Stimulated activated CD4-positive, alpha-beta T cell treated with anti-CD3 and anti-CD28 coated beads, TNF-alpha, amount 100 ng/mL, for 1 hour (primary cell): ENCODE measurements at places on chromosomes 12 and 14.
A peak's percentile ranks its signal among the peaks of the same experiment; 100 is the strongest.

DNA sequence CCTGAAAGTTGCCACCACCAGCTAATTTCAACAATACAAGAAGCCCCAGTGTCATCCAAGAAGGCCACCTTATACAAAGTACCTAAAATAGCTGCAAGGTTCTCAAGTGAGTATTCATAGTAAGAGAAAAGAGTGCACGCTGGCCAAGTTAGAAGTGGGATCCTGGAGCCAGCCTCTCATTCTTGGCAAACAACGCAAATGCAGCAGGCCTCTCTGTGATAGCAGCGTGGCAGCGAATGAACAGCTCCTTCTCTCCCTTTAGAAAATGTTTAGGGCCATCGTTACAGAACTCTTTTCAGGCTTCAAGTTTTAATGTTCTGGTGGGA is 78.0 kb upstream of the IFNG-AS1 start:
- no peak for DNase-seq

DNA sequence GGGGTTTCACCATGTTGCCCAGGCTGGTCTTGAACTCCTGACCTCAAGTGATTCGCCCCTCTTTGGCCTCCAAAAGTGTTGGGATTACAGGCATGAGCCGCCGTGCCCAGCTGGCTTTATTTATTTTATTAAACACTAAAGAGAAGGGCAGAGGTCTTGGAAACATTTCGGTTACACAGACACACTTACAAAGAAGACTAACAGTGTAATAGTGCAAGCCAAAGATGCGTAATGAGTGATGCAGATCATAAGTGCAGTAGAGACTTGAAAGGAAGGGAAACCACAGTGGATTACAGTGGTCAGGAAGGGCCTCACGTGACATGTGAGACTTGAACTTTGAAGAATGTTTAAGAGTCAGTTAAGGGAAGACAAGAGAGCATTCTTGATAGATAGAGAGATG is 33.9 kb upstream of the CDK17 start:
- peak; percentile 32 for DNase-seq

GRCh38 chr12:132014092-132014914 is 64.6 kb downstream of the EP400 start:
- no peak for DNase-seq

DNA sequence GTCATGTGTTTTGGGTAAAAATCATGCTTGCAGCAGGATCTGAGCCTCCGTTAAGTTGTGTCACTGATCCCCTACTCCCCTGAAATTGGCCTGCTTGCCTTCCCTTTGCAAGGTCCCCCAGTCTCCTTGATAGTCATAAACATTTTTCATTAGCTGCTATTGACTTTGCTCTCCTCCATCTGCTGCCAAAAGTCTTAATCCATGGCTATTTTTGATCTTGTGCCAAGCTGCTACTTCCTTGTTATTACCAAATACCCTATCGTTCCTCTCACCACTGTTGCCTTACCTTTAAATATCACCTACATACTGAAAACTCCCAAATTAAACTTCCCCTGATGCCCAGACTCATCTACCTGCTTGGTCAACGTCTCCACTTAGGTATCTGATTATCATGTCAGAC is 148.3 kb downstream of the PHLDA1 start:
- no peak for DNase-seq

- no peak for DNase-seq
Observed at GRCh38 chr14:92153581-92153980, 31.8 kb downstream of the CPSF2 start.

- DNase-seq: no peak
Observed at GRCh38 chr14:44530475-44530874, 23.4 kb upstream of the FSCB start.

DNA sequence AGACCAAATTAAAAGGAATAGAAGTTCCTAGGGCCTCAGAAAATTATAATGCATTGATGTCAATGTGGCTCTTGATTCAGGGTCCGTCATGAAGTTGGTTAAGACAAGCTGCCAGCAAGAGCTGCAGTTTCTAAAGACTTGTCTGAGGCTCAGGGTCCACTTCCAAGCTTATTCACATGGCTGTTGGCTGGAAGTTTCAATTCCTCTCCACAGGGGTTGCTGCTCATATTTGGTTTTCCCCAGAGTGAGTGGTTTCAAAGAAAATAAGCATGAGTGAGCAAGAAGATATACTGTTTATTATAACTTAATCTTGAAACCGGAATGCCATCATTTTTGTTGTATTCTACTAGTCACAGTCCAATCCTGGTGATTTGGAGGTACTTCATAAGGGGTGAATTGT is 1247.4 kb downstream of the LRFN5 start:
- DNase-seq: no peak

DNA sequence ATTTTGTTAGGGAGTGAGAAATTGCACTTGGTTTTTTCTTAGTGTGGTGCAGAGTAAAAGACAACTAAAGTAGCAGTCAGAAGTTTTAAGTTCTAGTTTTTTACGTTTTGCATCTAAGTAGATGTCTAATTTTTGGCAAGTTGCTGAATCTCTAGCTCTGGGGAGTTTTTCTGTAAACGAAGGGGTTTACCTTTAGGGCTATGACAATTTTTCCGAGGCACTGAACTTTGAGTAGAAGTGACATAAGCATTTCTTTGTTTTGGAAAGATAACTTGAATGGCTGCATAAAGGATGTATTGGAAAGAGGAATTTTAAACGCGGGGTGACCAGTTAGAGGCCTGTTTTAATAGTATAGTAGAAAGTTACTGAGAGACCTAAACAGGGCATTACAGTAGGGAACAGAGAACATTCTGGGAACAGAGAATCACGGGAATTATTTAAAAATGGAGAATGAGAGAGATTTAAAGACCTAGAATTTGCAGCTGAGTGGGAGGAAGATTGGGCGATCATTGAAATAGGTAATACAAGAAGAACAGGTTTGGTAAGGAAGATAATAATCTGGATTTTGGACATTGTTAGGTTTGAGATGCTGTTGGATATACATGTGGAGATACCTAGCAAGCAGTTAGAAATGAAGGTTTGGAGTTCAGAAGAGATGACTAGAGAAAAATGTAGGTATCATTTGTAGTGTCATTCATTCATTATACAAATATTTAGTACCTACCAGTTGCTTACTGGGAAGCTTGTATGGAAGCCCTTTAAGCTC is 1.2 kb downstream of the ZNF410 start:
- no peak for DNase-seq

DNA sequence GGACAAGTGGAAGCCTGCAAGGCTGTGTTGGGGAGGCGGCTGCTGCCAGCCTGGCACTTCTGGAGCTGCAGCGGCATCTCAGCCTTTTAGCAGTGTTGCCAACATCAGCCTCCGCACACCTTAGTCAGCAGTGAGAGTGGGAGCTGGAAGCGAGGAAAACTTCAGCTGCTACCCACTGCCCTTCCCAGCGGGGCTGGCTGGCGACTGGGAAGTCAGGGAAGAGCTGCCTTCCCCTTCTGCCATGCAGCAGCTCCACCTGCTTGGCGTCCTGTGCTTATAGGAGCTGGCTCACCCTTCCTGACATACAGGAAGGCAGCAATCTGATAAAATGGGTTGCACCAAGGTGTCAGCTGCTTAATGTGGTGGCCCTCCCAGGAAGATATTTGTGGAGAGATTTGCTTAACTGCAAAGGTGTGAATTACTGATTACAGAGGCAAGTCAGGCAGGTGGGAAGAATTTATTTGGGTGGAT is 15.4 kb upstream of the PLEKHG3 start:
- no peak for DNase-seq

DNA sequence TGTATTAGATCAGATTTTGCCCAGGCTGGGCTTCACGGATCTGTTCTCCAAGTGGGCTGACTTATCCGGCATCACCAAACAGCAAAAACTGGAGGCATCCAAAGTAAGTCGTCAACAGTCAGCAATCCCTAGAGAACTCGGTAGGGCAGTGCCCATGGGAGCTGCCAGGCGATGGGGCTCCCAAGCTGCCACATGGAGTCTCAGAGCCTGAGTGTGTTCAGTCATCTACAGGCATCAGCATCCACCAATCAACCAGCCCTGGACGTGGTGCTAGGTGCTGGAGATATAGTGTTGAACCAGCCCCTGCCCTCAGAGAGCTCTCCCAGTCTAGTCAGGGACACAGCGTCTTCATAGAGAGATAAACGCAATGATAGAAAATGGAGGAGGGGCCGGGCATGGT is 6.9 kb downstream of the SERPINA4 start:
- DNase-seq: no peak

GRCh38 chr14:46279327-46279726 is 372.3 kb downstream of the RPL10L start:
- no peak for DNase-seq

- no peak for DNase-seq
Observed at GRCh38 chr12:12748044-12748443, 30.9 kb downstream of the CDKN1B start.

DNA sequence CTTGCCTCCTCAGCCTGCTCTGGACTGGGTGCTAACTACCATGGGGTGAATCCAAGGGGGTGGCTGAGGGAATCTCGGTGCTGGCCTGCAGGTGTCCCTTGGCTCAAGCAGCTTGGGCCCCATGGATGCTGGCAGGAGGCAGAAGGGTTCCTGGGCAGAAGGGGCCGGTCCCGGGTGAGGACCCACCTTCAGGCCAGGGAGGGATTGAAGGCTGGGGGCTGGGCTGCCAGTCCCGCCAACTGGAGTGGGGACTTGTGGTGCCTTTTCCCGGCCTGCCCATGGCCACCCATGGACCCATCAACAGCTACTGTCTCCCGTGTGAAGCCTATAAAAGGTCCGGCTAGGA is 550.1 kb downstream of the SLC6A15 start:
- DNase-seq: no peak

- DNase-seq: no peak
Observed at GRCh38 chr14:68586896-68587751, 205.7 kb downstream of the ZFP36L1 start.

- no peak for DNase-seq
Observed at GRCh38 chr12:50922820-50923219, 29.5 kb upstream of the HIGD1C start.

DNA sequence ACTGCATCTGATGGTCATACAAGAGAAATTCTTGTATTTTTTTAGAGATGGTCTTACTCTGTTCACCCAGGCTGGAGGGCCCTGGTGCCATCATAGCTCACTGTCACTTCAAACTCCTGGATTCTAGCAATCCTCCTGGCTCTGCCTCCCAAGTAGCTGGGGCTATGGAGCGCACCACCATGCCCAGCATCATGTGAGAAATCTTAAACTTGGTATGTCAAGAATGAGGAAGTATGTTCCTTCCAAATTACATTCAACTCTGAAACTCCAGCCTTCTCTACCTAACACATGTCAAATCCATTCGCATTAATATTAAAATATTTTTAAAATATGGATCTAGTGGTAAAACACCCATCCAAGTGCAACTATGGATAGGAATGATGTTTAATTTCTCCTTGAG is 27.5 kb upstream of the CDKN3 start:
- DNase-seq: no peak

DNA sequence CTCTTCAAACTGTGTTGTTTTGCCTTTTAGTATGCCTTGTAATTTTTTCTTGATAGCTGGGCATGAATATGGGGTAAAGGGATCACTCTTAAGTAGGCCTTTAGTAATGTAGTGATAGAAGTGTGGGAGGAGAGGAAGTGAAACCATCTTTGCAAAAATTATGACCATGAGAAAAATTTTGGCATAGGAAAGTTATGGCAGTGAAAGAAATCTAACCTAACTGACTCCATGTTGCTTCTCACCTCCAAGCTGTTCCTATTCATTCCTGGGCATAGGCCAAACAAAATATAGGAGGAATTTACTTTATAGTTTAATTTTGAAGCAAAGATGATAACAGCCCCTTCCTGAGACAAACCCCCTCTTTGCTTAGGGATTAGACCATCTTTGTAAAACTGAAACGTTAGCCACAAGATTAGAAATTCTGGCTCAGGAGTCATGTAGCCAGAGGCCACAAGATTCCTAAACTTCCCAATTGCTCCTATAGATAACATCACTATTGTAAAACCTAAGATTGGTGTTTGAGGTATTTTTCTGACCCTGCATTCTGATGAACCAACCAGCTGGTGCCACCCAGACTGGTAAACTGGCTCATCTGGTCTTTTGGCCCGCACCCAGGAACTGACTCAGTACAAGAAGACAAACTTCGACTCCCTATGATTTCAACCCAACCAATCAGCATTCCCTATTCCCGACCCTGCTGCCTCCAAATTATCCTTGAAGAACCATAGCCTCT is 45.8 kb downstream of the CRADD start:
- no peak for DNase-seq

- DNase-seq: no peak
Observed at GRCh38 chr12:53965281-53966084, 7.4 kb upstream of the HOXC11 start.

DNA sequence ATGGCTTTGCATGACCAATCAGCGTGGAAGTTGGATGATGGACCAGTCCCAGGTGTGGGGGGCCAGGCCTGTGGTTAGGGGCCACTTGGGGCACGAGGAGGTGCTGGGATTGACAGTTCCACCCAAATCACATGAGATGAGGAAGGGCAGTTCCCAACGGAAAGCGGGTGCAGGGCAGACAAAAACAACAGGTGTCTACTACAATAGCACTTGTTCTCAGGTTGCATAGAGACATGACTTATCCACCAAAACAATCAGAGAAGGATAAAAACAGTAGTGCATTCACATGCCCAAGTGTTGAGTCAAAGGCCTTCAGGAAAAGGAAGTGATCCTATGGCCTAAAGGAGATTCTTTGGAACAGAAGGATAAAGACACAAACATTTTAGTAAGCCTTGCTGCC is 14.6 kb upstream of the EIF2B2 start:
- no peak for DNase-seq

GRCh38 chr14:54132496-54132895 is 175.9 kb upstream of the BMP4 start:
- DNase-seq: no peak

GRCh38 chr12:47755655-47756562 is 2.8 kb downstream of the RAPGEF3 start:
- DNase-seq: no peak

GRCh38 chr12:93612776-93613175 is 40.3 kb downstream of the SOCS2 start:
- no peak for DNase-seq

GRCh38 chr14:95034788-95035187 is 122.5 kb downstream of the DICER1 start:
- DNase-seq: no peak

GRCh38 chr14:85281921-85282320 is 248.0 kb upstream of the FLRT2 start:
- no peak for DNase-seq

DNA sequence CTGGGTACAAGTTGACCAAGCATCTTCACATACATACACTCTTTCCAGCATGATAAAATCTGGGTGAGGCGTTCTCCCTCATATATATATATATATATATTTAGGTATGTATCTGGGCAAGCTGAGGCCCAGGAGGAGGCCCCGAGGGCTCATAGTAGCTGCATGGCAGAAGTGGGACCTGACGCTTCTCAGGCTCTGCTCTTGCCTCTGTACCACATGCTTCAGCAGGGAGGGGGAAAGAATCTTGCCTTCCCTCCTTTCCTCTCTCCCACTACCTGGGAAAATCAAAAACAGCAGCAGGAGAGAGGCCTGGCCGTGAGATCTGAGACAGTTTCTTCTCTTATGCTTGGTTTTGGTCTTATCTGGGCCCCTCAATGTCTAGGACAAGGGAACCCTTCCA is 9.2 kb downstream of the PPP1R1A start:
- no peak for DNase-seq

- no peak for DNase-seq
Observed at GRCh38 chr14:58332561-58332960, 34.2 kb downstream of the ARID4A start.
